H1 (cell line): ENCODE measurements at places on chromosomes 2 and 18.

- DNase-seq = no peak
These were observed 236.8 kb downstream of the DYSF start for GRCh38 chr2:71689968-71690834.

GRCh38 chr2:10982931-10983701 lies 71.4 kb downstream of the KCNF1 start:
- DNase-seq = no peak

GRCh38 chr18:37230768-37231167 lies 334.8 kb downstream of the CELF4 start:
- DNase-seq = no peak

DNA sequence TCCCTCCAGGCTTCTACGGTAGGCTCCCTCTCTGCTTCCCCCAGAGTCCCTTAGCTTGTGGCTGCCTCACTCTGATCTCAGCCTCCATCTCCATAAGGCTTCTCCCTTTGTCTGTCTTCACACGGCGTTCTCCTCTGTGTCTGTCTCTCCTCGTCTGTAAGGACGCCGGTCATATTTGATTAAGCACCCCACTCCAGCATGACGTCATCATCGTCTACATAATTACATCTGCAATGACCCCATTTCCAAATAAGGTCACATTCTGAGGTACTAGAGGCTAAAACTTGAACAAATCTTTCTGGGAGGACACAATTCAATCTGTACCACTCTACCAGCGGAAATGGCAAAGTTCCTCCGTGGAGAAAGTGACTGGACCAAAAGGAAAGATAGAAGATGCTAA lies 8.3 kb upstream of the COL6A3 start:
- no peak for DNase-seq

DNA sequence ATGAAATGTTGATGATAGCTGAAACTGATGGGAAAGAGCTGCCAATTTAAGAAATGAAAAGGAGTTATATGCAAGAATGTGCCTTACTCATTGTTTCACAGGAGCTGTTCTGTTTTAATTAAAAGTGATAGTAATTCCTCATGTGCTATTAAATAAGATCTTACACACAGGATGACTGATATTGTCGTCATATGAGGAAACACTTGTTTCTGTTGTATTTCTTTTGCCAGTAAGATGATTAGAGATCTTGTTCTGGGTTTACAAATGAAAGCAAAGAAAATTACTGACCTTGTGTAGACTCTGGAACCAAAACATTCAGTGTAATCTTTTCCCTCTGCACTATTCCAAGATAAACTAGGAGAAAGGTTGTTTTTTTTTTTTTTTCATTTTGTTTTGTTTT lies 123.6 kb downstream of the MAP3K20 start:
- no peak for DNase-seq

DNA sequence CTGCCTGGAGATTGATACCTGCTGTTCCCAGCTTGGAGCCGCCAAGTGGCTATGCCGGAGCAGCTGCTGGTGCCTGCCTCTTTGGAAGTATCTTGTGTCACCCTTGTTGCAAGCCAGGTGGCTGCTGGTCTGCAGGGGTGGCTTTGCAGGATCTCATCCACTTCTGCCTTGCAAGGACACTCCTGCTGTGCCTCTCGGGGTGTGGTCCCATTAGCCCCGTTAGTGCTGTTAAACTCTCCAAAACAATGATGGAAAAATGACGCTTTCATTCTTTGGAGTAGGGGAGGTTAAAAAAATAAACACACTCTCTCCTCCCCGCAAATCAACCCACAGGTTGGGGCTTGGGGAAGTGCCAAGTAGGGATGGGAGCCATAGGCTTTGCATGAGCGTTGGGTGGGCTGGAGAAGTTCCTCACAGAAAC lies 352.8 kb downstream of the RNF144A start:
- DNase-seq = no peak

DNA sequence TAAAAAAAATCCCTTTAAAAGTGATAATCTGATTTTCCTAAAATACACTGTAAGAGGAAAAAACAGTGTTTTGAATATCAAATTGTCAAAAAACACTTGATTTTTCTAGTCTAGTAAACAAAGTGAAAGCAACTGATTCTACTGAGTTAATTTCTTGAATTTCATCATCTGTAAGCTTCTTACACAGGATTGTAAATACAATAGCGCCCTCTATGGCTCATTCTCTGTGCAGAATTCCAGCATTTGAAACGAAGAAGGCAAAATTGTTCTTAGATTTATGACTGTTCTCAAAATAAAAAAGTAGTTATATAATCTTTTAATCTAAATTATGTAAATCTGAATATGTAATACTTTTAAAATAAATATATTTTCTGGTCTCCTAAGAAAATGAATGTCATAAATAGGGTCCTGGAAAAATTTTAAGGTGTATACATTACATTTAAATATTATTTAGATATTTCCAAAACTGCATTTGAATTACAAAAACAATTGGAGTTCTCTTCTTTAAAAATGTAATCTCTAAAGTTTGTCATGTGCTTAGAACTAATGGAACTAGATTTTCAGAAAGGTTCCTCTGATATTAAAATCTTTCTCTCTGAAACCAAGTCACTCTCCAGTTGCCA lies 176.9 kb upstream of the MC4R start:
- no peak for DNase-seq

GRCh38 chr2:63562751-63563150 lies 25.5 kb downstream of the WDPCP start:
- DNase-seq = no peak

- DNase-seq = no peak
These were observed 26.0 kb downstream of the MARCO start for GRCh38 chr2:118968042-118968441.

GRCh38 chr2:20551260-20551944 lies 99.5 kb downstream of the HS1BP3 start:
- no peak for DNase-seq
